ENCODE measurements at places on chromosomes 4 and X.

- DNase-seq = no peak
Measured at GRCh38 chrX:15566244-15566643, 34.5 kb downstream of the ACE2 start.

DNA sequence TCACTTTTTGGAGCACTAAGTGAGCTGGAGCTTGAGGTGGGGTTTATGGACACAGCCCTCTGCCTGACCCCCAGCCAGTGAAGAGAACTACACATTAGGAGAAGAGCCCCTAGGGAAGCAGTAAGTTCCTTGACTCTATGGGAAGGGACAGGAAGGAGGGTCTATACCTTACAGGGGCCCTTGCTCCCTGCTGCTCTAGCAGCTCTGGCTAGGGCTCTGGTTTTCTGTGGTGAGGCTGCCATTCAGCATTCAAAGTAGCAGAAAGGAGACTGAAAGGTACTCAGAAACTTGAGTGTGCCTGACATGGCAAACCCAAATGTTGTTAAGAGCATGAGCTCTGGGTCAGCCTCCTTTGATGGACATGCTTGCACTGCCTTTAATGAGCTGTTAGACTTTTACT is 144.0 kb upstream of the KIT start:
- DNase-seq = no peak

- DNase-seq = no peak
Measured at GRCh38 chr4:46648088-46648744, 258.3 kb upstream of the GABRA2 start.

DNA sequence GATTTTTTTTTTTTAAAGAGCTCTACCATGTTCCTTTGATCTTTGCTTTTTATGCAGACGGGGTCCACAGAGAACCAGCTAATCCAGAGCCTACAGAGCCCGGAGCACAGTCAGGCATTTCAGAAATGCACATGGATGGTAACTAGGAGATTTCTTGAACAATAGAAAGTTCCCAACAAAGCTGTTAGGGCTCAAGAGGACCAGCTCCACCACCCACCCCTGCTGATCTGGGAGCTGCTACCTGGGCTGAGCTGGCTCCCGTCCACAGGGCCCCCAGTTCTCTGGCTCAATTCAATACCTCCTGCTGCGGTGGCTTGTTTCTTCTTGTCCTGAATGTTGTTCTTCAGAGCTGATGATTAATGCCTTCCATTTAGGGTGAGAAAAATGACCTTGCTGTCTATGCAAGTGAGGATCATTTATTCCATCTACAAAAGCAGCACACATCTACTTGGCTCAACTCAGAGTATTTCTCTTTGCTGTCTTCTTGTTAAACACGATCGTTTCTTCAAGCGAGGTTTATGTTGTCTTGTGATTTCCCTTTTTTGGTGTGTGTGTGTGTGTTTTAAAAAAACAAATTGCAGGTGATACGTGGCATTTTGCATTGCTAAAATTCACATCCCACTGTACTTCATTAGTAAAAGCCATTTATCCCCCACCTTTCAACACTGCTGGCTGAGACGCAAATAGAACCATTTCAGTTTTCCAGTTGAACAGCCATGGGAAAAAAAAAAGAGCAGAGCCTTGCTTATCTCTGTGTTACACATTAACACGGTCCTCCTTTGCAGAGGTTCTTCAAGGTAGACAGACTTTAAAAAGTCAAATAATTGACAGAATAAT is 31.3 kb downstream of the IGFBP7 start:
- DNase-seq = no peak

DNA sequence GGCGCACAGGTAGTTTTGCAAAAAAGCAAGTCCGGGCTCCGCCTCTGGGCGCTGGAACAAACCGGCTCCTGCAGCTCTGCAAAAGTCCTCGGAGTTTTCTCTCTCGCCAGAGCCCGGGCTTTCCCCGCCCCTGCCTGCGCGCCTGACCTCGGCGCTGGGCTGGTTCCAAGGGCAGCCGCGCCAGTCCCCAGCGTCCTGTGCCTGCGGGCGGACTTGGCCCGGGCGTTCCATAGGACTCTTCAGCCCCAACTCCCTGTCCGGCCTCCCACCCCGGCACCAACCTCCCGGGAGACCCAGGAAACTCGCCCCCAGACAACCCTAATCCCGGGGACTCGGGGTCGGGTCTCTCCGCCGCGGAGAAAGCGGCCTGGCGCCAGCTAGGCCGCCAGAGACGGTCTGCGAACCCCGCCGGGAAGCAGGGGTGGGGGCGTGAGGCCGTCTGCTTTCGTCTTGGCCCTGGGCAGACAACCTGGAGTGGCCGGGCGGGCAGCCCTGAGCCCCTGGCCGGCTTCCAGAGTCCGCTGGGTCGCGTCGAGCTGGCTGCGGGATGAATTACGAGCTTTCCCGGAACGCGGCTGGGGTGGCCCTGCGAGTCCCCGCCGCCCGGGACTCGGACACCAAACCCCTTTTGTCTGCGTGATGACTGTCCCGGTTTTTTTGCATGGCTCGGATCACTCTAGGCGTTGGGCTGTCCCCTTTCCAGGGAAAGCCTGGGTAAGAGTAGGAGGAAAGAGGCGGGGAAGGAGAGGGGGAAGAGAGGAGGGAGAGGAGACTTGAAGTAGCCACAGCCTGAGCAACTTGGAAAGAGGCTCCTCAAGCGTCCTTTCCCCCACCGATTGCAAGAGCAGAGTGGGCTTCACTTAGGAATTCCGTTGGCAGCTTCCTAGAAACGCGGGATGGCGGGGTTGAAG is 916 bp downstream of the MXRA5 start:
- DNase-seq = no peak

- DNase-seq = no peak
Measured at GRCh38 chr4:47835494-47835893, 2.4 kb downstream of the CORIN start.

- no peak for DNase-seq
Measured at GRCh38 chr4:177403746-177404145, 38.5 kb downstream of the AGA start.

DNA sequence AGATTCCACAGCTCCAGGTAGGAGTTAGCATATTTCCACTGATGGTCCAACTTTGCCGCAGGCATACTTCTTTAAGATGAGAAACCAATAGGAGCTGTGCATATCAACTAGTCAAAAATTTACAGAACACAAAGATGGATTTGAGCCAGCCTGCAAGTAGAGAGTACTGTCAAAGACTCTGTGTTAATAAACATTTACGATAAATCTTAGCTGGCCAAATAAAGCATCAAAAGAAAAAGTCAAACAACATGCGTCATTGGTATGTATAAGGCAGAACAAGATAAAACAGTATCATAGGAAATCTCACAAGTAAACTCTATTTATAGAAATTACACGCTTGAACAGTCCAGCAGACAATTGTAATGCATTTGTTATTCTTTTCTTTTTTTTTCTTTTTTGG is 907.4 kb upstream of the AGA start:
- no peak for DNase-seq

DNA sequence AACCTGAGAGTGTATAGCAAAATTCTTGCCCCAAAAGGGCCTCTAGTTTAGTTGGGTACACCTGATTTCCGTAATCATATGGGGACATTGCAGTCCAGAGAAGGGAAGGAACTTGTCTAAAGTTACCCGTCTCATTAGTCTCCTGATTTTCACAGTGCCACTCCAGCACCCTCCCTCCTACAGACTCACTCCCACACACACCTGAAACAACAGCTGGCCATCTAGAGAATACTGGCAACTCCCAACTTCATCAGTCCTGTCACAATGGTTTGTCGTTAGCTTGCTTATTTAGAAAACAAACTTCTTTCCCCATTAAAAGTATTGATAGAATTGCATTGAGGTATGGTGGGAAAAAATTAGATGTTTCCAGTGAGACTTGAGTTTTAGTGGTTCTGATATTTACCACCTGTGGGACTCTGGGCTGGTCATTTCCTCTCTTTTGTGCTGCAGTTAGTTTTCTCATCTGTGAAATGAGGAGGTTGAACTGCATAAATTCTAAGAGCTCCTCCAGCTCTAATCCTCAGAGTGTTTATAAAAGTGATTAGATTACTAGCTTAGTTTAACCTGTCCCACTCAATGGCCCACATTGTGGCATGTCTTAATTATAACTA is 1.7 kb downstream of the IL13RA1 start:
- DNase-seq = no peak

DNA sequence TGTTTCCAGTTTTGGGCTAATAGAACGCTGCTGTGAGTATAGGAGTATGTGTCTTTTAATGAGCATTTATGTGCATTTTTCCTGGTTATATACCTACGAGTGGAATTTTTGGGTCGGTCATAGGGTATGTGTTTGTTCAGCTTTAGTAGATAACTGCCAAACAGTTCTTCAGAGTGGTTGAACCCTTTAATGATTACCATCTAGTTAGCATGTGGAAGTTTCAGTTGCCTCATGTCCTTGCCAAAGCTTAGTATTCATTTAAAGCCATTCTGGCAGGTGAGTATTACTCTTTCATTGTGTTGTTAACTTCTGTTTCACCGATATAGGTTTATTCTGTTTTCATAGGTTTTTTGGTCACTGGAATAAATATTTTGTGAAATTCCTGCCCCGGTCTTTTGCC is 229.1 kb downstream of the ARHGAP10 start:
- no peak for DNase-seq

DNA sequence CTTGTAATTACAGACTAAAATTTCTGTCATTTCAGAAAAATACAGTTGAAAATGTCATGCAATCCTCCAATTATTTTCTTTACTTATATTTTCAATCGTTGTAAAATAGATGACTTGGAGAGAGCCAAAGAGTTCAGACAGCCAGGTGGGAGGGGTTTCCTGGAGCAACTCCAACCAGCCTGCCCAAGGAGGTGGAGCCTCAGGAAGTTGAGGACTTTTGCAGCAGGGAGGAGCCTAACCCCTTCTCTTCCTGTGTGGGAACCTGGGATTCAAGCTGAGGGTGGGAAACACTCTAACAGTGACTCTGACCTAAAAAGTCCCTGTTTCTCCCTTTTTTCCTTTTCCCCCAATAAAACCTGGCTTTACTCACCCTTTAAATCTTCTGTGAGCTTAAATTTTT is 72.2 kb upstream of the GABRG1 start:
- no peak for DNase-seq

- no peak for DNase-seq
Measured at GRCh38 chr4:25575611-25576010, 80.0 kb upstream of the SLC34A2 start.

GRCh38 chrX:26007462-26007861 is 130.7 kb upstream of the MAGEB18 start:
- DNase-seq = no peak

DNA sequence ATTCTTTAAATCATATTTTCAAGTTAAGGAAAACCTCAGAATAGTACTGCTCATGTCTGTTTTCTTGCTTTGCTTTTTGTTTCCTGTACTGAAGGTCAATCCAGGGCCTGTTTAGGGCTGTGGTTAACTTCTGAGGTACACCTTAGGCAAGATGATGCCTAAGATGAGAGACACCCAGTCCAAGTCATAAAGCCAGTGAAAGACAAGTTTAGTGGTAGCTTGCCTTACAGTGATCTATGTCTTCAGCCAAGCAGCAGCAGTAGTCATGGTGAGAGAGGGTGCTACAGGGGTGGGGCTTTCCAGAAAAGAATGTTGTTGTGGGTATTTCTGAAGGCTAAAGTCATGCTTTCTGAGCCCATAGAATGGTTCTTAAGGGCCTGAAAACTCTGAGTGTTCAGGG is 173.7 kb downstream of the VSIG4 start:
- DNase-seq = no peak

GRCh38 chr4:123480706-123481418 is 84.3 kb downstream of the SPRY1 start:
- DNase-seq = no peak

- no peak for DNase-seq
Measured at GRCh38 chr4:81518762-81519426, 47.2 kb upstream of the RASGEF1B start.

GRCh38 chr4:106818764-106819163 is 217.3 kb downstream of the DKK2 start:
- no peak for DNase-seq

DNA sequence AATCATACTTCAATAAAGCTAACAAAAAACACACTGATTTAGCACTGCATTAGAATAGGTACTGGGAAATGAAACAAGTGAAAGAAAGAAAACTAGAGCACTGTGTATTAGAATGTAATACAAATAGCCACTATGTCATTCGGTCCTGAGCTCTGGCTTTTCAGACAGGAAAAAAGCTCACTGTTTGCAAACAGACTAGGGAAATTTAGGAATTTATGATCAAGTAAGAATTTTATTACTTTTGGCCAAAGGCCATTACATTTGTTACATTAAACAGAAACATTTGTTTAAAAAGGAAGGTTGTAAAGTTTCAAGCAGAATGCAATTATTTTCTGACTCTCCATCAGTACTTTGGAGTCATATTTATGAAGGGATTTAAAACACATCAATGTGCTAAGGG is 68.7 kb downstream of the KLHL8 start:
- DNase-seq = no peak

- DNase-seq = no peak
Measured at GRCh38 chrX:53312946-53313727, 31.8 kb upstream of the IQSEC2 start.

GRCh38 chrX:153495362-153495751 is 577 bp downstream of the BGN start:
- DNase-seq = no peak

DNA sequence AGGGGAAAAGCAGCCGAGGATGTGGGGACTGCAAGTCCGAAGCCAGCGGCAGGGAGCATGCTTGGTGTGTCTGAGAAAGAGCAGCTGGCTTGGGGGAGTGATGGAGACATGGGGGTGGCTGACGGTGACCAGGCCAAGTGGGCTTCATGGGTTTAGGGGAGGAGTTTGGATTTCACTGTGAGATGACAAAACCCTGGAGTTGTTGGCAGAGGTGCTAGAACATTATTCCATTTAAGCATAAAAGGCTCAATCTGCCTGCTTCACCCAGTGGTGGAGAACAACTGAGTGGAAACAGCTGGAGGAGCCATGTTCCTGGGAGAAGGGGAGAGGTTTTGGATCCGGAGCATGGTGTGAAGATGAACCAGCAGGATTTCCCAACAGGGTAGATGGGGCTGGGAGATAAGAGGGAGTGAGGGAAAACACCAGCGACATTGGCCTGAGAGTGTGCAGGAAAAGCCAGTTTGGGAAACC is 318.0 kb upstream of the TAPT1 start:
- no peak for DNase-seq

DNA sequence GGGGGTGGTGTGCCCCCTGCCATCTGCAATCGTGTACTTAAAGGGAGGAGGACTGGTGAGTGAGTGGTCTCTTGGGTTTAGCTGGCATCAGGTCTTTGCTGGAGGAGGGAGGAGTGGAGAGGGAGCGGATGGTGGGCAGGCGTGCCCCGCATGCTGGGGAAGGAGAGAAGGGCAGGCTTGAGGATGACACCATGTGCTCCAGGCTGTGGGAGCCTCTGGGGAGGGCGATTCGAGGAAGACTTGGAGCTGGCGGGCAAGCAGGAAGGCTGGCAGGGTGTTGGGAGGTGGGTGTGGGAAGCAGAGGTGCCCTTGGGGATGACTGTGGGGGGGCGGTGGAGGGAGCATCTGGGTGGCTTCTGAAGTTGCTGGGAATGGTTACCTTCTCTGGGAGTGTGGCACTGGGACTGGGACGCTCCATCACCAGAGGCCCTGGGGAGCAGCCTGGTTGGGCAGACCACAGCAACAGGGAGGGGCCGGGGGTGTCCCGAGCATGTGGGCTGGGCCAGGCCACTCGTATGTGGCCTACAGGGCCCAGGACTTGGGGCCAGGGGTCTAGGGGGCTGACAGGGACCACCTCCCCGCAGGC is 30.8 kb upstream of the AFAP1 start:
- no peak for DNase-seq

GRCh38 chrX:39144323-39144722 is 343.1 kb downstream of the MID1IP1 start:
- DNase-seq = no peak

GRCh38 chr4:24729119-24729730 is 66.1 kb upstream of the SOD3 start:
- no peak for DNase-seq

Data from cortex of kidney (tissue), 1 donor.